Lung microvascular endothelial cell (primary cell): ENCODE measurements at places on chromosomes 12 and 14.
A peak's percentile ranks its signal among the peaks of the same experiment; 100 is the strongest.

DNA sequence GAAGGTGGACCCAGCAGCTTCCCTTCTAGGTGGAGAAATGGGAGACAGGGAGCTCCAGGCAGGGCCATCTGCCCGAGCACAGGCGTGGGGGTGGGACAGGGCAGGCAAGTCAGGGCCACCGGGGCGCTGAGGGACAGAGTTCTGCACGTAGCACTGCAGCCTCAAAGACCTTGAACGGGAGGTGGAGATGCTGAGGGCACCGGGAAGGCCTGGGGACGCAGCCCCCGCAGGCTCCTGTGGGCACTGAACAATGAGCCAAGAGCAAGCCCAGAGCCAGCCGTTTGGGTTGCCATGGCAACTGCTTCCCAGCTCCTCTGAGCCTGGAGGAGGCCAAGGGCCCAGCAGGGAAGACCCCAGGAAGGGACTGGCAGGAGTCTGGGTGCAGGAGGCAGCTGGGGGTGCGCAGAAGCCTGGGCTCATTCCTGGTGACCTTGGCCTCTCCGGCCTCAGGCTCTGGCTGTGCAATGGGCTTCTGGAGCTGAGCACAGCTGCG is 3.4 kb downstream of the LBHD2 start:
- no peak for DNase-seq

GRCh38 chr14:100577321-100577985 is 9.8 kb downstream of the BEGAIN start:
- no peak for DNase-seq

DNA sequence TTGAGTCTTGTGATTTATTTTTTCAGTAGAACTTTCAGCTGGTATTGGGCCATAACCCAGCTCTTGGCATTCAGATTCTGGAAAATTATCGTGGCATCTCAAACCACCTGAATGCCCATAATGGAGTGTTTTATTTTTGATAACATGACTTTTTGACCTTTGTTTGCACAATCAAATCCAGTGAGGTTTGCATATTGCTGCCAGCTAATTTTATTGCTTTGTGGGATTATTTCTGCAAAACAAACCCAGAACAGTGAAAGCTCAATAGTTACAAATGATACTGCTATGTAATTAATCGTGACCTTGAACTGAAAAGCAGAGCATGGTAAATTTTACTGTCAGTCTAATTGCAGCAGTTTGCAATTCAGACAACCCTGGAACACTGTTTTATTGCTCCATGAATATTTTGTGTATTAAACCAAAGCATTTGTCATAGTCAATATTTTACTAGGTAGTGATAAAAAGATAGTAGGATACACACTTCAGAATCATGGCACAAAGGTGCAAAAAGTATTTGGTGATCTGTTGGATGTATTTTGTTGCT is 255.2 kb upstream of the NAV3 start:
- DNase-seq = no peak

GRCh38 chr12:64452559-64453329 is 824 bp downstream of the TBK1 start:
- DNase-seq = peak; percentile 66

DNA sequence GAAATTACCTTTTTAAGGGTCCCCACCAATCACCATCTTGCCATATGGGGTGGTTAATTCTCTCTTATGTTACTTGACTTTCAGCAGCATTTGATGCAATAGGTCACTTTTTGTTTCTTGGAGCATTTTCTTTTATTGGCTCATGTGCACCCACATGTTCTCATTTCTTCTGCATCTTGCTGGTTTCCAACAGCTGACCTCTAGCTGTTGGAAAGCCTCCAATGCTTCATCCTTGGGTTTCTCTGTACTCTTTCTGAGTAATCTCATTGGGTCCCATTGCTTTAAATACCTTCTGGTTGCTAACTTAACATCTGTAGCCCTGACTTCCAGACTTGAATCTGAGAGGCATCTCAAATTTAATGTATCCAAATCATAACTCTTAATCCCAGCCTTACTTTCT is 116.8 kb downstream of the CRADD start:
- no peak for DNase-seq

GRCh38 chr14:65377576-65377975 is 35.0 kb upstream of the FUT8 start:
- no peak for DNase-seq

GRCh38 chr12:78208092-78208491 is 377.4 kb downstream of the NAV3 start:
- DNase-seq = no peak

DNA sequence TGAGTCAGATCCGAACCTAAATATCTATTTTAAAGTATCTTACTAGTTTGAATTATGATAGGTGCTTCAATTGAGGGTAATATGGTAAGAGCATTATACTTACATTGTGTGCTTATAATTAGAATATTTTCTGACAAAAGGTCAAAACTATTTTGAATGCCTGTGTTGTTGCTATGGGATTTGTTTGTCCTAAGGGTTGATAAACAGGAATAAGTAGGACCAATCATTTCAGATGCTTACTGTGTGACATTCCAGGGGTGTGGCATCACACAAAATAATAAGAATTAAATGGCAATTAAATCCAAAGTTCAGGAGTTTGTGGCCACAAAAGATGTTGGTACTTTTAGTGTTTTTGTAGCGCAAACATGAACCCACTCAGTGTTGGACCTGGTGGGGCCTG is 256.2 kb upstream of the DDHD1 start:
- no peak for DNase-seq

DNA sequence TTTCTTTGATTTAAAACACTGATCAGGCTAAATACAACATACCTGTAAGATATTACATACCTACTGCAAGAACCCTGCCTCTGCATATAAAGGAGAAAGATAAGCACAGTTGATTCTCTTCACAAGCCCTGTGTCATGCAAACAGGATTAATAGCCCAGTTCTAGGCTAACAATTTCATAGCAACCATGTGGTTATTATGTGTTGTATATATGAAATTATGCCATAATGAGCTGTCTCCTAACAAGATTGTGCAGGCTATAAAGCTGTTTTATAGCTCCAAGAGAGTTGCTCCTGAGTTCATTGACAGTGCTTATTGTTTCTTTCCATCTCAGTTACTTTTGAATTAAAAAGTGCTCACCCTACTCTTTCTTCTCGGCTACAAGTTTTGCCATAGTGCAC is 609.3 kb downstream of the DIO2 start:
- DNase-seq = no peak

DNA sequence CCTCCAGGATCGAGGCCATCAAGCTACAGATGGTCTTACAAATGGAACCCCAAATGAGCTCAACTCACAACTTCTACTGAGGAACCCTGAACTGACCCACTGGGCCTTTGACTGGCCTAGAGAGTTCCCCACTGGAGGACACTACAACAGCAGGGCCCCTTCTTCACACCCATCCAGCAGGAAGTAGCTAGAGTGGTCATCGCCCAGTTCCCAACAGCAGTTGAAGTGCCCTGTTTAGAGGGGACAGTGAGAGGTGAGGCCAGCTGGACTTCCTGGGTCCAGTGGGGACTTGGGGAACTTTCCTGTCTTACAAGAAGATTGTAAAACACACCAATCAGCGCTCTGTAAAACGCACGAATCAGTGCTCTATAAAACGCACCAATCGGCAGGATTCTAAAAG is 247.9 kb upstream of the BTG1 start:
- DNase-seq = no peak

- peak; percentile 78 for DNase-seq
These were observed 89.6 kb downstream of the DAAM1 start for GRCh38 chr14:59278111-59278510.

GRCh38 chr12:49440035-49440434 is 72.8 kb downstream of the SPATS2 start:
- DNase-seq = no peak

DNA sequence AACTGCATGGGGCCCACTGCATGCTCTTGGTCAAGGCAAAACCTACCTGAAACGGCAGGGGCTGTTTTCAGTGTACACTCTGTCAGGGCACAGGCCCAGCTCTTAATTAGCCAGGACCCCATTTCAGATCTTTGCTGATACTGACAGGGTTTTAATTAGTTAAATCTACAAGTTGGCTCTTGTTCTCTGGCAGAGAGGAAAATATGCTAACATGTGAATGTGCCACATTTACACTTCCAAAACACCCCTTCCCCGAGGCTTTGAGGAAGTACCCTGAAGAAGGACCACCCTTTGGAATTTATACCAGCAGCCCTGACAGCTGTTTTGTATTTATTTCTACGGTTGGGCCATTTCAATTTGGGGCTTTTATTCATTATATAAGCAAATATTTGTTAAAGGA is 66.3 kb downstream of the OTX2 start:
- DNase-seq = no peak

DNA sequence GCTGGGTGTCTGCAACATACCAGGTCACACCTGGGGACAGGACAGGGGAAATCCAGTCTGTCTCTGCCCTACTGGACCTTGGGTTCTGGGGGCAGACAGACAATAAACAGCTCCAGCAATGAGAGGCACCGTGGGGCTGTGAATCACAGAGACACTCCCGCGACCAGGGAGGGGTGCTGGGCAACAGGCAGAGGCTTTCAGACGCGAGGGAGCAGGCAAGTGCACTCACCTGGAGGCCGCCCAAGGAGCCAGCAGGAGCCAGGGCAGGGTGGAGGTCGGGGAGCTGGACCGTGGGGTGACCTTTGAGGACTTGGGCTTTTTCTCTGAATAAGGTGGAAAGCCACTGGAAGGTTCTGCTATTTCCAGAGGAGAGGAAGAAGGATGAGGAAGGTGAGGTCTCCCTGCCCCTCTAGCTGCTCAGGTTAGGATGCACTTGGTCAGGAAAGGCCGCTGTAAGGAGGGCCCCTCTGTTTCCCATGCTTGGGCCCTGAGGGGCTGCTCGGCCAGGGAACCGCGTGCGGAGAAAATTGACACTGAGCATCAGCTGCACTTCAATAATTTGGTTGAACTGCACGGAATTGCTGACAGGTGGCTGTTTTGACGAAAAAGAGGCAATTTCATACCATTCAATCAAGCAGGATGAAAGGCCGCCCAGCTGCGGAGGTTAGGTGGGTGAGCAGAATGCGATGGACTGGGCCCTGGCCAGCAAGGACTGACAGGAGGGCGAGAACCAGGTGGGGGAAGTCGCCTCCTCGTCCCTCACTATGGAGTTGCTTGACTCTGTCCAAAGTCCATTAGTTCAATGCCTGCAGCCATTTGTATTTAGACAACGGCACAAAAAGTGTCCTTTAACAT is 42.2 kb downstream of the JAG2 start:
- no peak for DNase-seq

GRCh38 chr12:32651956-32652210 is 27.2 kb upstream of the DNM1L start:
- no peak for DNase-seq

GRCh38 chr14:76228138-76228537 is 76.4 kb downstream of the GPATCH2L start:
- no peak for DNase-seq

- DNase-seq = no peak
These were observed 174.6 kb downstream of the ESRRB start for GRCh38 chr14:76550534-76550933.
